ENCODE measurements at places on chromosomes 1 and 21.

DNA sequence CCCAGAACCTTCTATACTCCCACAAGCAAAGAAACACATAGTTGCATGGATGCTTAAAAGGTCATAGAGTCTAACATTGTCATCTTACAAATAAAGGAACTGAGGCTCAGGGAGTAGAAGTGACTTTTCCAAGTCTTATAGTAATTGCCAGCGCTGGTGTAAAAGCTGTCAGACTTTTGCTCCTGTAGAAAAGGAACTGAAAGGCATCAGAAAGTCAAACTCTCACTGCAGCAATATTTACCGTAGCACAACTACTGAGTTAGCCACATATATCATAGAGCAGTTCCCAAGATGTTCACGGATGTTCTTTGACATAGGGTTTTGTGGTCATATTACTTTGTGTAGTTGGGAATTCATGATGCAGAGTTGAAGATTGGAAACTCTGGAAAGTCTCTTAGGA is 16.6 kb upstream of the USP24 start:
- no peak for DNase-seq

- DNase-seq: no peak
These were observed 10.8 kb downstream of the OXCT2 start for GRCh38 chr1:39760074-39761008.

DNA sequence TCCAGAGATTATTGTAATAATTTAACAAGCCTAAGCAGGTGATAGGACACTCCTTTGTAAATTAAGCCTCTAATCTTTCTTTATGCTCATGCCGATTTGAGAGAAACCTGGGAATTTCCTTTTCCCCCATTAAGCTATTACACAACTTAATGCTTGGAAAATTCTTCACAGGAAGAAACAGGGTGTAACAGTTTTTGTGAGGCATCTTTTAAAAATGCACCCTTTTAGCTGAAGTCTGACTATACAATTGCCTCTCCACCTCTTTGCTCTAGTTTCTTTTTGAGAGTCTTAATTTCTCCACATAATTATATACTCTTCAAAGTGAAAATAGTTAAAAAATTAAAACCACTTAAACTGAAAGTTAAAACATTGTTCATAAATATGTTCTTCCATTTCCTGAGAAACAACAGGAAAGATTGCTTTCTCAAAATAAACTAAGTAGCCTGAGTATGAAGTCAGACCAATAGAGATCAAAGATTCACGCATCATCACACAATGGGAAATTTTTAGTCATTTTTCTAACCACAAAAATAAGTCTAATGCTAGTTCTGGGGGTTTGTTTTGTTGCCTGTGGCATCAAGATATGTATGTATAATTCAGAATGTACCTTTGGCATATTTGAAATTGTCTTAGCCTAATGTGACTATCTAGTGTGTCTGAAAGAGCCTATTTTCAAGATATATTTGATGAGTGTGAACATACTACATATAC is 34.7 kb downstream of the LRRC8D start:
- no peak for DNase-seq

GRCh38 chr1:104456724-104457123 is 707.0 kb downstream of the AMY1C start:
- DNase-seq: no peak

Measured in D341Med (cell line).